ENCODE measurements at places on chromosomes 1 and 21.

GRCh38 chr1:54180701-54181360 lies 19.0 kb downstream of the CYB5RL start:
- DNase-seq: no peak

- no peak for DNase-seq
These were observed 47.8 kb upstream of the ARHGAP29 start for GRCh38 chr1:94285031-94285654.

GRCh38 chr1:88036345-88037014 lies 647.6 kb upstream of the PKN2 start:
- no peak for DNase-seq

DNA sequence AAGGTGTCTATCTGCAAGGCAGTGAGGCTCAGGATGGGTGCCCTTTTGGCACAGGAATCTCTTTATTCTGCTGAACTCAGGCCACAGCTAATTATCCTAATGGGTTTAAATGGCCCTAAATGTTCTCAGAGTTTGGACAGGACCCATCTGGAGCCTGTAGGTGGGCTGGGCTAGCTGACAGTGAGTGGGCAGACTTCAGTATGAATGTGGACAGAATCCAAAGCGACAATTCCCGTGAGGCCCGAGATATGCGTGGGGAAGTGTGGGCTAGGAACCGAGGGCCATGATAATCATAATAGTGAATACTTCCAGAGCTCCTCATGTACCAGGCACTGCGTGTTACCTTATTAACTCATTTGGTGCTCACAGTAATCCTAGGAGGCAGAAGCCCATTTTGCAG lies 165.3 kb downstream of the GRIK3 start:
- no peak for DNase-seq

DNA sequence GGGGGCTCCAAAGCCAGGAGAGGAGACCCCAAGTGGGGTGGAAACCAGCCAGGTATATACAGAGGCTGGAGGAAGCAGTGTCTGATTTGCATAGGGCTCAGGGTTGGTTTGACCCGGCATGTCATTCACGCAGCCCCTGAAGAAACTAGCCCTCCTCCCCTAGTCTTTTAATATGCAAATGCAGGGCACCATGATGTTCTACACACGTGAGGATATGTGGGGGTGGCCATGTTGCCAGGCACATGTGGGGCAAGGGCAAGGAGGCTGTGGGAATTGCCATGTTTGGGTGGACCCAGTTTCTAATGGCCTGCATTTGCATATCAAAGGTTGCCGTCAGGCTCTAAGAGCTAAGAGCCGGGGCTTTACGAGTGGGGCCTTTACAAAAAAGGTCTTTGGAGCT lies 12.0 kb upstream of the RHOU start:
- DNase-seq: no peak

GRCh38 chr1:67339623-67340343 lies 32.1 kb downstream of the IL12RB2 start:
- no peak for DNase-seq

DNA sequence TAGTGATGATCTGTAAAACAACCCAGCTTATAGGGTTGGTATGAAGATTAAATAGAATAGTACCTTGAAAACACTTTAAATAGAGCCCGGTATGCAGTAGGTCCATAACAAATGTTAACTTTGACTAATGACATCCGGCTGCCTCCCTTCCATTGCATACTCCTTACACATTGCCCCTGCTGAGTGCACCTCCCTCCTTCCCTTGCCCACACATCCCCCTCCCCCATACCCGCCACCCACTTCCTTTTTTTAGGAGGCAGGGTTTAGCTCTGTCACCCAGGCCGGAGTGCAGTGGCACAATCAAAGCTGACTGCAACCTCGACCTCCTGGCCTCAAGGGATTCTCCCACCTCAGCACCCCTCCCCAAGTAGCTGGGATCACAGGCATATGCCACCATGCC lies 24.4 kb upstream of the ZC3H12A start:
- no peak for DNase-seq

GRCh38 chr1:22773981-22774832 lies 63.6 kb downstream of the EPHB2 start:
- peak; percentile 86 for DNase-seq

- DNase-seq: no peak
These were observed 109.8 kb downstream of the HLCS start for GRCh38 chr21:36856643-36857042.

DNA sequence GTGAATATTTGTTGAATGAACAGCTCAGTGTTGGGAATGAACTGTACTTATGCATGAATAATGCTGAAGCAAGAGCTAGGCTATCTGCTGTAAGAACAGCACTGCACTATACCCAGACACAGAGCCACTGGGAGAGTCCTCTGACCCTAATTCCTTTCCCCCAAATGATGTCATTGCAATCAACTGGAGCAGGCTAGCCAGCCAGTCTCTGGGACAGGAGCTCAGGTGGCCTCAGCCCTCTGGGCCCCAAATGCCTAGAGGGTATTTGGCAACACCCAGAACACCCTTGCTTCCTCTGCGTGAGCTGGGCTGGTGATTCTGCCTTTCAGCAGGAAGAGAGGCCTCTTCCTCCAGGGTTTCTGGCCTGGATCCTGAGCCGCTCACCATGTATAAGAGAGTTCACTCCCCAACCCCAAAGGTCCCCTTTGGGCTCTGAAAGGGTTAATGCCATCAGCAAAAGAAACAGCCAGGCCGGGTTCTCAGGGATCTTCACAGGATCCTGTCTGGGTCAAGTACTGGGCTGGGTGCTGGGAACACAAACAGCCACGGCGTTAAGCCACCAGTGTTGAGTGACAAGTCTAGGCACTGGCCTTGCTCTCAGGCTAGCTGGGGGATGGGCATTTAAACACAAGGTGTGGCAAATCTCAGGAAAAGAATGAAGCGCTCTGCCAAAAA lies 3.7 kb upstream of the PADI4 start:
- DNase-seq: no peak

GRCh38 chr1:239757716-239758115 lies 334.0 kb upstream of the FMN2 start:
- no peak for DNase-seq

DNA sequence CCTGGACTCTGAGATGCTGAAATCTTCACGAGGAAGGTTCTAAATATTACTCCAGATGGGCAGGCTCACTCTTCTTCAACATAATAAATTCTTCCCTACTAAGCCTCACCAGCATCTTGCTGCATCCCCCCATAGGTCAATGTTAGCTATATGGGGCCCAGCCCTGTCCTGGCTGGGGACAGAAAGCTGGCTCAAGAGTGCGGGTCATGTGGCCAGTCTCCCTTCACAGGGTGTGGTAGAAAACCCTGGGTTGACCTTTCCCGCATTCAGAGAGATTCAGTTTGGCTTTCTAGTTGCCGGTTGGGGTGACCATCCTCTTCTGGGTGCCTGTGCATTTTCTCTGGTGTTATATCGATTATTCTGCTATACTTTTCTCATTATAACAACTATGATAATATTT lies 19.8 kb upstream of the KPRP start:
- DNase-seq: no peak

DNA sequence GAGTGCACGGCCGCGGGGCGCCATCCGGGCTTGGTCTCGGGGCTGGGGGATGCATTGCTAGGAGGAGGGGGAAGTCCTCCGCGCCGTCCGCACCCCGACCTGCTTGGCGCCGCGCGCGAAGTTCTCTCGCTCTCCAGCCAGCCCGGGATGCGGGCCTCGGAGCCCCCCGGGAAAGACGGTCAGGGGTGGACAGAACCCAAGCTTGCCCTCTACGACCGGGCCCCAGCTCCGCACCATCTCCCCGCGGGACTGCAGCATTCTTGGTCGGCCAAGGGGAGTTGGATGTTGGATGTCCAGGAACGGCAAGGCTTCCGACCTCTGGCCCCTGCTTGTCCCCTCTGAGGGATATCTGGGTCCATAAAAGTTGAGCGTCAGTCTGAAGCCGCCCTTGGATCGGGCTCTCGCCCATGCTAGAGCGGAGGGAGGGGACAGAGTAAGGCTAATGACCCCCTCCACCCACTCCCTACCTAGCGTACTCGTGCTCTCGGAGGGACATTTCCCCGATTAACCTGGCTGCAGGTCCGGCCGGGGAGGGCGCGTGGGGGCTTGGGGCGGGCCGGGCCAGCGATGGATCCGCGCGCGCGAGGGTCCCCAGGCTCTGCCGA lies 522 bp downstream of the DISP3 start:
- no peak for DNase-seq

GRCh38 chr1:18055156-18055555 lies 52.4 kb upstream of the IGSF21 start:
- no peak for DNase-seq

GRCh38 chr21:38196036-38196435 lies 60.8 kb upstream of the KCNJ15 start:
- no peak for DNase-seq

GRCh38 chr21:29396951-29397455 lies 98.3 kb downstream of the BACH1 start:
- no peak for DNase-seq

Data from right forelimb (tissue), 1 donor.